ENCODE measurements at places on chromosomes 1 and 21. TPM values are rescaled to one million over a fixed set of nuclear protein-coding genes. Genes with fewer than 3 reads are reported as not detected.

The A3GALT2 gene
- total RNA-seq: not detected

The KLHL17 gene
- 22.5 TPM for total RNA-seq

The TMEM240 gene
- total RNA-seq: 4.7 TPM

The SLC5A9 gene
- 15.2 TPM for total RNA-seq

The KRTAP7-1 gene
- total RNA-seq: not detected

The OR2L8 gene
- not detected for total RNA-seq

The TNFRSF9 gene
- 0.35 TPM for total RNA-seq

The HNRNPCL2 gene
- not detected for total RNA-seq

The LRRC71 gene
- 0.23 TPM for total RNA-seq

The CD101 gene
- total RNA-seq: 2.8 TPM

The NTMT2 gene
- not detected for total RNA-seq

The ADAMTS5 gene
- total RNA-seq: 4.1 TPM

The CR1L gene
- total RNA-seq: not detected

The S100A2 gene
- 1.4 TPM for total RNA-seq

The KLF17 gene
- total RNA-seq: not detected

The GCSAML gene
- total RNA-seq: 1.3 TPM

The GALE gene
- 111 TPM for total RNA-seq

The CORT gene
- 0.66 TPM for total RNA-seq

The CRYZL1 gene
- total RNA-seq: 29.1 TPM

The ICOSLG gene
- total RNA-seq: 8.6 TPM

The MAEL gene
- total RNA-seq: not detected

The KCNN3 gene
- 3.9 TPM for total RNA-seq

The FMOD gene
- 272 TPM for total RNA-seq

The CLCA4 gene
- 0.20 TPM for total RNA-seq

The TRMT1L gene
- total RNA-seq: 23.9 TPM
